SK-N-SH treated with all-trans-retinoic acid at 6 μM for 48 hours (cell line): ENCODE measurements at places on chromosomes 3 and 15.
A peak's percentile ranks its signal among the peaks of the same experiment; 100 is the strongest.

- peak; percentile 91 for ATAC-seq
Measured at GRCh38 chr15:100759698-100760356, 119.8 kb upstream of the ALDH1A3 start.

DNA sequence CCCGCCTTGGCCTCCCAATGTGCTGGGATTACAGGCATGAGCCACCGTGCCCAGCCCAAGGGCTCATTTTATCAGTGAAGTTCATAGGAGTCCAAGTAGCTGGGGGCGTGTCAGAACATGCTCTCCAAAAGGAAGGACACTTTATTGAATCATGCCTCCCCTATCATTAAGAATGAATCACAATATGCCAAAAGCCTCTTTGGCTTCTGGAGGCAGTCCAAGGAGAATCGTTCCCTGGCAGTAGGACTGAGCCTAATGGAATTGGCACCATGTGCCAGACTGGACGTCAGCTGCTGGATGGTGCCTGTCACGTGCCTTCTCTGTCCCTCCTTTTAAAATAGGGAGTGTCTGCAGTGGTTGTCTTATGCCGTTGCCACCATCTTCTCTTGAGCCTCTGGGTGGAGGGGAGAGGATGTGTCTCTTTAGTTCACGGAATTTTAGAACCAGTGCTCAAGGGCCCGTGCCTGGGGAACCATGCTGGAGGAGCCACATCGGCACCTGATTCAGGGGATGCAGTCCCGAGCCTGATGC lies 234.7 kb upstream of the LYSMD4 start:
- ATAC-seq, result no peak

GRCh38 chr3:87227835-87228144 lies 681 bp downstream of the CHMP2B start:
- ATAC-seq, result peak; percentile 30; the same call in 2 of the 3 replicates

- no peak for ATAC-seq
Measured at GRCh38 chr15:28112962-28113361, 13.8 kb upstream of the OCA2 start.

- no peak for ATAC-seq
Measured at GRCh38 chr3:127061641-127062040, 78.7 kb downstream of the PLXNA1 start.

DNA sequence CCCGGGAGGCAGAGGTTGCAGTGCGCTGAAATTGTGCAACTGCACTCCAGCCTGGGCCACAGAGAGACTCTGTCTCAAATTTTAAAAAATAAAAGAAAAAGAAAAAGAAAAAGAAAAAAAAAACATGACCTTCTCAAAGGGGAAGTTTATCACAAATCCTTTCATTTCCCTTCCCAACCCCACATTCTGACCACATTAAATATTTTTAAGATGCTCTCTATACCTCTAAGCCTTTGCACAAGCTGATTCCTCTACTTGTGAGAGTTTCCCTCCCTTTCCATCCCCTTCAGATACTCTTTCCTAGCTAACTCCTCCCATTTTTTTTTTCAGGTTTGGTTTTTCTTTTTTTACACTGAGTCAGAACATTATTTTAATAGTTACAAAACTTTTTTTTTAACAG lies 4.0 kb downstream of the HIGD1A start:
- no peak for ATAC-seq

- ATAC-seq, result peak; percentile 90
Measured at GRCh38 chr15:48855501-48856440, 22.2 kb upstream of the EID1 start.

- no peak for ATAC-seq
Measured at GRCh38 chr3:157319672-157320071, 117.0 kb upstream of the PTX3 start.

DNA sequence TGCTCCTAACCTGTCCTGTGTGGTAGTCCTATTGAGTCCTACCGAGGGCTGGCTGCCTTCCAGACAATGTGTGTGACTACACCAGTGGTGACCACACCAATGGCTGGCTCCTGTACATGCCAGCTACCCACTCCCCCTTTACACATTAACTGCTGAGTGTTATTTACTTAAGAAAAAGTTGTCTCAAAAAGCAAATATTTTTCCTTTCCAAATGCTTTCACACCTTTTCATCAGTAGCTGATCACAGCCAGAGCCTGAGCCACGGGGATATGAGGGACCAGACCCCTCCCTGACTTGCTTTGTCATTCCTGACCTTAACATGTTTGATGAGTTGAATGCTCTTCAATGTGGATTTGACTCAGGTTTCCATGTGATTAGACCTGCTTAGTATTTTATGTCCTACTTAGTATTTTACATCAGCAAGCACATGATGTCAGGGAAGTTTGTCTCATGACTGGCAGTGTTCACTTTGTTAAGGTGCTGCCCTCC lies 29.6 kb upstream of the GREM1 start:
- no peak for ATAC-seq

DNA sequence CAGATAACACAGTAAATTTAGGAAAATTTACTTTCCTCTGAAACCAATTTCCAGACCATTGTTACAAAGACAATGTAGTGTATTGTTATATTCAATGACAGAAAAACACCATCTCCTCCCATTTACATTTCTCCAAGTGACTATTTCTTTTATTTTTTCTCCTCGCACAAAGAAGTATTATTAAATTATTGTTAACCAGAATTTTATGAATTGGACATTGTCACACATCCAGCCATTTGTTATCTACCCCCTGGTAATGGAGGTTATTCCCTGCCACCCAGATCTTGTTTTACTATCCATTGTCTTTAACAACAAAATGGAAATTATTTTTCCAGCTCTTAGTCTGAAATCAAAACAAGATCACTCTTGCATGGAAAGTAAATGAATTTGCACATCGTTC lies 511.3 kb downstream of the FGF12 start:
- ATAC-seq, result no peak

DNA sequence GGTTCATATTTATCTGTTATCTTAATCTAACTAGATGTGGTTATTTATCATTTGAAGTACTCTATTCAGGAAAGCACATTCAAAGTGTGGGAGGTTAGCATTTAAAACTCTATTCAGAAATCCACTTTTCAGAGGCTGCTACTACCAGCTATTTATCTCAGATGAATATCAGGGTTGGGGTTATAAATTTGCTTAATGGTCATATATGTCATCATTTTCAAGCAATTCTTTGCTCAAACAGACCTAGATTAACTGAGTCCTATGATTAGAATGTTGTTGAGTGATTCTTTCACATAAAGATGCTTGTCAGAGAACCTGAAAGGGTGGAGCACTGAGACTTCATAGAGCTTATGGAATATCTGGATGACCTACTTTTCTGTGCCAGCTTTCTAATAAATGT lies 436.9 kb upstream of the TGFBR2 start:
- no peak for ATAC-seq

DNA sequence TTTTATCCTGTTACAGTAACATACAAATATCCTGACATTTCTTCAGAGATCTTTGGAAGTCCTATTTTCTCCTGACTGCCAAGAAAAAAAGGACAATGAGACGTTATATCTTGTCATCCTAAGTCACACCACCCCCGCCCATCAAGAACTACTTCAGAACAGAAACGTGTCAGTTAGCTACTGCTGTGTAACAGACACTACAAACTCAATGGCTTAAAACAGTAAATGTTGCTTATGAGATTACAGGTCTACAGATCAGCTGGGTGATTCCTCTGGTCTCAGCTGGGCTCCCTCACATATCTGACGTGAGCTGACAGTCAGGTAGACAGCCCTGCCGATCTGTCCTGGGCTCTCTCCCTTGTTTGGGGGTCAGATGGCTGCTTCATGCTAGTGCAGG lies 20.5 kb upstream of the CCDC174 start:
- ATAC-seq, result no peak

GRCh38 chr3:36631549-36631948 lies 132.8 kb downstream of the DCLK3 start:
- no peak for ATAC-seq

DNA sequence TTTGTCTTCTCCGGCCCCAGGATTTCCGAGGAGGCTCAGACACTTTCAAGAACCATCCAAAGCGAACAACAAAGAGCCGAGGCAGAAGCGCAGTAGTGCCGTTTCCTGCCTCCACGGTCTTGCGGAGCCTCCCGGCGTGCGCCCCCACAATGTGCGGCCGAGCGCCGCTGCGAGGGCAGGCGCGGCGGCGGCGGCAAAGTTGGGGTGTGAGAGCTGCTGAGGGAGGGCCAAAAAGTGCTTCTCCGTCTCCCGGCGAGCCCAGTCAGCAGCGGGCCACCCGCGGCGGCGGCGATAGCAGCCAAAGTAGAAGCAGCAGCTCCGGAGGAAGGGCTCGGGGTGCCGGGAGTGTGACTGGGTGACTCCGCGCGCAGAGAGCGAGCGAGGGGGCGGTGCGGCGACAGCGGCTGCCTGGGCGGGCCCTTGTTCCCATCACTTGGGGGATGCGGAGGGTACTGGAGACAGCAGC lies 749.1 kb downstream of the ROBO1 start:
- peak; percentile 71 for ATAC-seq

DNA sequence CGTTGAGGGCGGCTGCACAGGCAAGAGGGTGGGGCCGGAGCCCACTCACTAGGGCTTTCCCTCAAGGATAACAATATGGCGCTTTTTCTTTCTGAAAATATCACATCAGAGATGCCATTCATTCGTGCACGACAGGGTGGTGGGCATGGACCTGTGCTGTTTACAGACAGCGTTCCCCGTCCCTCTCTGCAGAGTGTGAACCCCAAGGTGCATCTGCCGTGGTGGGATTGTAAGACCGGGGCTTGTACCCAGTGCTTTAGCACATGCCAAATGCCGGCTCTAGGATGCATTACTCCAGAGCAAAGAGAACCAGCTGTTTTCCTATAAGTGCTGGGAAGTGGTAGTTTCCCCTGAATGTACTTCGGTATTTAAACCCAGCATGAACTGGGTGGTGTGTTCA lies 37.0 kb downstream of the CHDH start:
- ATAC-seq, result no peak

GRCh38 chr15:56042982-56043980 lies 49.9 kb upstream of the NEDD4 start:
- no peak for ATAC-seq

- ATAC-seq, result peak; percentile 42; the same call in 2 of the 3 replicates
Measured at GRCh38 chr15:78243491-78243941, 9.2 kb upstream of the ACSBG1 start.

- no peak for ATAC-seq
Measured at GRCh38 chr3:159721324-159721723, 267.3 kb upstream of the IL12A start.

- ATAC-seq, result no peak
Measured at GRCh38 chr3:124156866-124157712, 165.2 kb upstream of the ROPN1 start.

DNA sequence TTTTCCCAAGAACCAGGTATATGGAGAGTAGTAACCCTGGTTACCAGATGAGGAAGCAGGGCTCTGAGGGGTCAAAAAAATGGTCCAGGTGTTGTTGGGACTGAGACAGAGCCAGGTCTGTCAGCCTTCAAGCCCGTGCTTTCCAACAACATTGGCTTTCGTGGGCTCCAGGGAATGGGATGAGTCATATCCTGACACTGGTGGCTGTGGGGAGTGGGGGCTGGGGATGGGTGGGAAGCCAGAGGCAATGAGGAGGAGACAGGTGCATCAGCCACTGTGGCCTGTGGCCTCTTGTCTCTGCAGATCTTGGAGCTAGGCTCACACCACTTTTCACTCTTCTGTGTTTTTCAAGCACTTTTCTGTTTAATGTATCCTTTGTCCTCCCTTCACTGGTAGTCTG lies 38.2 kb downstream of the CORO2B start:
- no peak for ATAC-seq

- no peak for ATAC-seq
Measured at GRCh38 chr3:194119831-194120590, 15.9 kb upstream of the HES1 start.

DNA sequence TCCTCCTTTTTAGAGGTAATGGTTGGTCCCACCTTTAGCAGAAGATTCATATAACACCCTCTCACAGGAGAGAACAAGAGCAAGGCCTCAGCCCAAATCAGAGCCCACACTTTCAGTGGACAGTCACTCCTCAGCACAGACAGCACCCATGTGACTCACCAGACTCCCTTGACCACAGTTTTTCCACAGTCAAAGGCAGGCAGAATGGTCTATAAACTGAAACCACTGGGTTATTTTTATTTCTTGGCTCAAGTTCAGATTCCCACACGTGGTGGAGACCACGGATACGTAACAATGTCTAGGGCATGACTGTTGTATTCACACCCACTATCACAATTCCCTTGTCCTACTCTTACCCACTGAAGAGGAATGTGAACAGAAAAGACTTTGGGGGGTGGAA lies 237.8 kb upstream of the UBE2E1 start:
- ATAC-seq, result peak; percentile 59

- ATAC-seq, result no peak
Measured at GRCh38 chr3:174276826-174277225, 582.3 kb upstream of the NAALADL2 start.

GRCh38 chr15:90266485-90266884 lies 1.0 kb downstream of the NGRN start:
- 0 out of 3 replicates have a peak, but pooled peaks have one; percentile 10 for ATAC-seq

DNA sequence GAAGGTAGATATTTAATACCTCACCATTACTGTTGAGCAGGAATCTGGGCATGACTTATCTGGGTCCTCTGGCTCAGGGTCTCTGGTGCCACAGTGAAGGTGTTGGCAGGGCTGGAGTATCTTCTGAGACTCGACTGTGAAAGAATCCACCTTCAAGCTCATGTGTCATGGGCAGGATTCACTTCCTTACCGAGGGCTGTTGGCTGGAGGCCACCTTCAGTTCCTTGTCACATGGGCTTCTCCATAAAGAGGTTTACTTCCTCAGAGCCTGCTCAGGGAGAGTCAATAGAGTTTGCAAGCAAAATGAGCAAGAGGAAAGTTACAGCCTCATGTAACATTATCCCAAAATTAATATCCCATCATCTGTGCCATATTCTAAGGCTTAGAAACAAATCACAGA lies 459.5 kb downstream of the NR2F2 start:
- no peak for ATAC-seq

- ATAC-seq, result no peak
Measured at GRCh38 chr3:101938262-101938847, 89.0 kb downstream of the NFKBIZ start.

DNA sequence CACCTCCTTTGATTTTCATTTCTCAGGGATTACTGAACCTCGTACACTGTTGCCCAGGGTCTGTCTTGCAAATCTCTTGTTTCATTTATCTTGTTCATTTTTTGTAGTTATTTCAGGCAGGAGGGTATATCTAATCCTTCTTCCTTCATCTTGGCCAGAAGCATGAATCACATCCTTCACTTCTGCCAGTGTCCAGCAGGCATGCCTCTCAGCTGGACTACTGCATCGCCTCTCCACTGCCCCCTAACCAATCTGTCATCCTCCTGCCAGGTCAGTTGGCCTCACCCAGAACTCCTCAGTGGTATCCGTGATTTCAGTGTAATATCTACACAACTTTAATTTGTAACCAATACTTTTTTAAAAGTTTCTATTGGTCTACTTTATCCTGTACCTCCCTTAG lies 297.9 kb downstream of the GABRG3 start:
- no peak for ATAC-seq

- no peak for ATAC-seq
Measured at GRCh38 chr15:82536409-82537350, 3.6 kb downstream of the RPS17 start.

- ATAC-seq, result no peak
Measured at GRCh38 chr3:53731934-53732624, 114.1 kb downstream of the CHDH start.

DNA sequence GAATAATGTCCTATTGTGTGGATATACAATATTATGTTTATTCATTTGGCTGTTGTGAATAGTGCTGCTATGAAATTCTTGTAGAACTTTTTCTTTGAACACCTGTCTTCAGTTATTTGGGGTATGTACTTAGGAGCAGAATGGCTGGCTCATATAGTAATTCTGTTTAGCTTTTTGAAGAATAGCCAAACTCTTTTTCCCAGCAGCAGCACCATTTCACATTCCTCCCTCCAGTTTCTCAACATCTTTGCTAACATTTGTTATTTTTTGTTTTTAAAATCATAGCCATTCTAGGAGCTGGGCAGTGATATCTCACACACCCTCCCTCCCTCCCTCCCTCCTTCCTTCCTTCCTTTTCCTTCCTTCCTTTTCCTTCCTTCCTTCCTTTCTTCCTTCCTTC lies 39.7 kb downstream of the LSM3 start:
- no peak for ATAC-seq
